Activated gamma-delta T cell treated with Interleukin-2 at 50 U/mL for 16 hours (primary cell): ENCODE measurements at places on chromosomes 1 and 21.
A peak's percentile ranks its signal among the peaks of the same experiment; 100 is the strongest.

- no peak for DNase-seq
These were observed 352.1 kb downstream of the MATN1 start for GRCh38 chr1:30371179-30371788.

GRCh38 chr1:41622859-41623732, 138.6 kb upstream of the EDN2 start:
- no peak for DNase-seq

DNA sequence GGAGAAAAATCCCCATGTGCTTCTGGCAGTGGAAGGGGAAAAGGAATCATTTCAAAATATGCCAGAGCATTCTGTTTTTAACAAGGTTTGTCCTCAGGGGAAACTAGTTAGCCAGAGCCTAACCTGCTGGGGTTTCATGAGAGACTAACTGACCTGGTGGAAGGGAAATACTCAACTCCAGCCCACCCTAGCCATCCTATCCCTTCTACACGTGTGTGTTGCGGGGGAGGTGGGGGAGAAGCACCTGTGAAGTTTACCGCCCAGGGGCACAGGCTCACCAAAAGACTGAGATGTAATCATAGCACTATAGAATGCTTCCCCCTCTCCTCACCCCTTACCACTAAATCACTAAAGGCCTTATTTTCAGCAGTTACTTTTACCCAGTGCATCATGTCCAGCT, 139.5 kb downstream of the GRIK3 start:
- no peak for DNase-seq

DNA sequence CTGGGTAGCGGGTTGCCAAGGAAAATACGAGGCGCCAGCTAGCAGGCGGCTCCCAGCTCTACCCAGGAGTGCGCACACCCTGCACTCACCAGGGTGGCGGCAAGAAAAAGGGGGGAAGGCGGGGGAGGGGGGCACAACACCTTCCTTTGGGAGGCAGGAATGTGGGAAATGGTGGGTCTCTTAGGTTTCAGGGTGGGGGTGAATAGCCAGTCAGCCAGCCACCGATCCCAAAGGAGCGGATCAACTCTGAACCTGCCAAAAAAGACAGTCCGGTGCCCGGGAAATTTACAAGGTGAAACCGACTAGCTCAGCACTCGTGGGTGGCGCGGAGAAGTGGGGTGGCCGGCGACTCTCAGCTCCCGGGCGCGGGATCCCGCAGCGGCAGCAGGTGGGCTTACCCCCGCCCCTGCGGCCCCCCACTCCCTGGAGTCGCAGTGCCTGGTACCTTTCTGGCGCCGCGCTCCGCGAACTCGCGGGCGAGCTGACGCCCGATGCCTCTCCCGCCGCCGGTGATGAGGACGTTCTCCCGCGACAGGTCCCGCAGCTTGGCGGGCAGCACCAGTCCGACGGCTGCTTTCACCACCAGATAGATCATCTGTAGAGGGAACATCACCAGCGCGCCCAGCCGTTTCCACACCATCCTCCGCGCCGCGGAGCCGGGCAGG, 1.2 kb downstream of the DHRS3 start:
- DNase-seq, result peak; percentile 11

- DNase-seq, result no peak
These were observed 34.8 kb downstream of the CASZ1 start for GRCh38 chr1:10761503-10762152.

GRCh38 chr1:119783354-119784185, 14.9 kb upstream of the HMGCS2 start:
- no peak for DNase-seq

- DNase-seq, result no peak
These were observed 1.4 kb downstream of the ZMYND12 start for GRCh38 chr1:42454403-42454802.

DNA sequence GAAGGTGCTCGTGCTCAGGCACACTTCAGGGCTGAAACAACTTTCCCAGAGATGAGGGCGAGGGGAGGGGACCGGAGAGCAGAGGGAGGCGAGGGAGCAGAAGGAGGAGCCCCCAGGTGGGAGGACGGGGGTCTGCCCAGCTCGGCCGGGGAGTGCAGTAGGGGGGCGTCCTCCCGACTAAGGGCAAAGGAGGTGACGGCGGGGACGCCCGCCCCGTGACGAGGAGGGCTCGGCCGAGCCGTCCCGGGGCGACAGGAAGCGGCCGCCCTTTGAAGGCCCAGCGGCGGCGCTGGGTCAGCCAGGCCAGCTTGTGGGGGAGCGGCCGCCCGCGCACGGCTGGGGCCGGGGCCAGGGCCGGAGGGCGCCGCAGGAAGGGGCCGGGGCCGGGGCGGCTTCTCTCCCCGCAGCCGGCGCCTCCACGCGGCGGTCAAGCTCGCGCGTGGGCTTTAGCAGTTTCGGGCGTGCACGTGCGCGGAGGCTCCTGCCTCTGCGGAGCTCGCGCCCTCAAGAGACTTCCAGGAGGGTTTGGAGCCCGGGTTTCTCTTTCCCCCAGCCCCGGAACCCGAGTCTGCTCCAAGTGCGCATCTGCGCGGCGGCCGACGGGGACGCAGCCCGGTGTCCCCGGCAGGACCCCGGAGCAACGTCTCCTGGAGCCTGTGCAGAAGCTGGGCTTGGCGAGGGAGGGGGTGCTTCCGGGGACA, 100.8 kb upstream of the SLC45A1 start:
- no peak for DNase-seq

- no peak for DNase-seq
These were observed 277.3 kb upstream of the FMN2 start for GRCh38 chr1:239814306-239814881.

GRCh38 chr1:62181532-62181931, 13.1 kb upstream of the L1TD1 start:
- DNase-seq, result no peak

DNA sequence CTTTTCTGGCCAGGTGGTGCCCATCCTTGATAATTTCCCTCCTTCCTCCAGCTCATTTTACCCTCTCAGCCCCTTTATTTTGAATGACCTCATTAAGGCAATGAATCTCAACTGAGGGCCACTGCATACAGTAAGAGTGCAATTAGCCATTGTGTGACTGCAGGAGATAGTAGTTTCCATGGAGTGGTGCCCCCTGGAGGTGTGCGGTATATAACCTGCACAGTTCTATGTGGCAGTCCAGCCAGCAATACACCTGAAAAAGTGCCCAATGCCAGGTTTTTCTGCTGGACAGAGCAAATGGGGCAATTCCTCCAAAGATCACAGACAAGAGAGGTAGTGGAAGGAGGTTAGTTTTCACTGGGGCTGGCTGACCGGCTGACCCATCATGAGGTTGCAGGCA, 25.9 kb upstream of the LRRC38 start:
- no peak for DNase-seq

DNA sequence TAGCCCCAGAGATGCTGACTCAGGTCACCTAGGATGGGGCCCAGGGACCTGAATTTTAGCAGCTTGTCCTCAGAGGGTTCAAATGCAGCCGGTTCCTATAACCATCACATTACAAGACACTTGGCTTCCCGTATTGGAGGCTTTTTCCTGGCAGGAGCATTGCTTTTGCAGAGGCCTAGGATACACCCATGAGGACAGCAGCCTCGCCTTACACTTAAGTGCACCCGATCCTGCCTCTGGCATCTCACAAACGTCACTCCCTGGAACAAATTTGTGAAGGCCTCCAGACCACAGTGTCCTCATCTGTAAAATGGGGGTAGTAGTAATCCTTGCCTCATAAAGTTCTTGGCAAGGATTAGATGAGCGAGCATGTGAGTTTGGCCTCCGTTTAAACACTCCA, 130.0 kb downstream of the KAZN start:
- no peak for DNase-seq

DNA sequence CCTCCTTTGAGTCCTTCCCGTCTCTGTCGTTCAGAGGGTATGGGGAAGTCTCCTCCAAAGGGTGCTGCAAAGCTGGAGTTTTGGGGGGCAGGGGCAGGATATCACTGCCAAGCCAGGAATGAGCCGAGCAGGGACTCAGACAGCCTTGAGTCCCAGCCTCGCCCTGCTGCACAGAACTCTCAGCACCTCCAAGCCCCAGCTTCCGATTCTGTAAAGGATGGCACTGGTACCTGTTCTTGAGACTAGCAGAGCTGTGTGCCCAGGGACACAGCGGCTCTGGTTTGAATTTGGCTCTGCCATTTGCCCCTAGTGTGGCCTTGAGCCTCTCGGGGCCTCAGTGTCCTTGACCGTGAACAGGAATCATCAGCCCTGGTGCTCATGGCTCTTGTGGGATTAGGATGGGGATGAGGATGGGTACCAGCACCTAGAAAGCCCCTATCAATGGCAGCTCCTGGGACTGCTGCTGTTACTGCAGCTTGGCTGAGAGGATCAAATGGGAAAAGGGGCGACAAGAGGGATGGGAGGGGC, 1.5 kb upstream of the FBLIM1 start:
- DNase-seq, result no peak

DNA sequence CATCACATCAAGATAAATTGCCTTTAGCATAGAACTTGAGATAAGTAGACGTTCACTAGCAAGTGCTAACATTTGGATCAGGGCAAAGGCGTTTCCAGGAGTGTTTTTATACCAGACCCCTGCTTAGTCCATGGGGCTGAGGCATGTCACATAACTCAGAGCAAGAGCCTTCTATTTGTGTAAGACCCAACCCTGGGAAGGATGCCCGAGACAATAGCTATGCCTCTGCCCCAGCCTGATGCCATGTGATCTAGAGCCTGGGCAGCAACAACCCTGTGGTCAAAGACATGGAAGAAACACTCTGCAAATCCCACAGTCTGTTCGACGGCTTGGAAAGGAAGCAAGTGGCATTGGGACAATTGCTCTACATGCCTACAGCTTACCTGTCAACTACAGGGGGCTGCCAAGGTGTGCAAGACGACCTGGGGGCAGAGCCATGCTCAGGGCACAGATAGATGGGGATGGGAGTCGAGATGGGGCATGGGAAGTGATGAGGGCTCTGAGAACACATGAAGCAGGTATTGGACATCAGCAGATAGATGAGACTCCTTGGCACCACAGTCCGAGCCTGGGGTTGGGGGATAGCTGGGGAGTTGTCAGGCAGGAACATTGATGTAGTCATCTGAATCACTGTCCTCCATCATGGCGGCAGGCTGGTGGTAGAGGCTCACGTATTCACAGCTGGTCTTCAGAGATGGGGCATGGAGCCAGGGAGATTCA, 7.3 kb downstream of the IL24 start:
- no peak for DNase-seq

DNA sequence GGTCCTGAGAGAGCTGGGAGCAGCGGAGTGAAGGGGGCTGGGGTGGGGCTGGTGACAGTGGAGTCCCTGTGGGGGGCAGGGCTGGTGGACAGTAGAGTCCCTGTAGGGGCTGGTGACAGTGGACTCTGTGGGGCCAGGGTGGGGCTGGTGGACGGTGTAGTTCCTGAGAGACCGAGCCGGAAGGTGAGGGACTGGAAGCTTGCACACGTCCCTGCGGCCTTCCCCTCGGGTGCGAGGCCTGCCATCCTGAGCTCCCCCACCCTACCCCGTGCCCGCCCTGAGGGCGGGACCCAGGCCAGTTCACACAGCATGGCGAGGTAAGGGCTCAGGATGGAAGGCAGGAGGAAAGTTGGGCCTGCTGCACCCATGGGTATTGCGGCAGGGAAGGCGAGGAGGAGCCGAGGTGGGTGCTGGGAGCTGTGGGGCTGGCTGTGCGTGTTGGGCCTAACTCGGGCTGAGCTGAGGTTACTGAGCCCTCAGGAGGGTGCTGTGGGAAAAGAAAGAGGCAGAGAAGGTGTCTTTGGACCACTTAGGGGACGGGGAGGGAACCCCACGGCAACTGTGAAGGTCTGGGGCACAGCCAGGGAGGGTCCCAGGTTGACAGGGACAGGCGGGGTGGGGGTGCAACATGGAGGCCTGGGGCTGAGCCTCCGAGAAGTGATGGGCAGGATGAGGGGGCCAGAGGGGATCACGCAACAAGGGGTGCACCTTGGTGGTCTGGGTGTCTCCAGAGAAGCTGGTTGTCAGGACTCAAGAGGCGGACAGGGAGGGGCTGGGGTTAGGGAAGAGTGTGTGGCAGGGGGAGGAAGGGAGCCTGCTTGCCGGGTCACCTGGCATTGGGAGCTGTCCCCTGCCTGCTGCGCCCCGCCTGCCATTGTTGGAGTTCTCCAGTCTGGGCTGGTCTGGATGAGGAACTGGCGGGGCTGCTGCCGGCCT, 60.8 kb downstream of the PRKCZ start:
- no peak for DNase-seq

DNA sequence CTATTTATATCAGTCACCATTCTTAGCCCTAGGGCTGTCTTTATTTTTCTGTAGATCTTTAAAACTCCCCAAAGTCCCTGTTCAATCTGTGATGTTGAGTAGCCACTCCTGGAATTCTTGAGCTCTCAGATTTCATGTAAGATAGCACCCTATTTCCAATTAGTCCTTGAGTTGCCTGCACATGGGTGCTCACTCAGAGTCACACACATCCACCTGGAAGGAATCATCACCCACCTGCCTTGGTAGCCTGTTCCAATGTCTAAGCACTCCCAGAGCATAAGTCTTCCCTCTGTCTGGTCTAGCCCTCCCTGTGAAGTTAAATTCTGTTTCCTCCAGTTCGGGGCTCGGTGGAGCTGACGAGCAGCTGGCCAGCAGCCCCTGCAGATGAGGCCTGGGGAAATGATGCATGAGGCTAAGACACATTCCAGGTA, 14.7 kb upstream of the ATF3 start:
- DNase-seq, result no peak

GRCh38 chr1:8578132-8578877, 239.1 kb downstream of the RERE start:
- DNase-seq, result no peak

- no peak for DNase-seq
These were observed 112.9 kb upstream of the F3 start for GRCh38 chr1:94654459-94654858.

DNA sequence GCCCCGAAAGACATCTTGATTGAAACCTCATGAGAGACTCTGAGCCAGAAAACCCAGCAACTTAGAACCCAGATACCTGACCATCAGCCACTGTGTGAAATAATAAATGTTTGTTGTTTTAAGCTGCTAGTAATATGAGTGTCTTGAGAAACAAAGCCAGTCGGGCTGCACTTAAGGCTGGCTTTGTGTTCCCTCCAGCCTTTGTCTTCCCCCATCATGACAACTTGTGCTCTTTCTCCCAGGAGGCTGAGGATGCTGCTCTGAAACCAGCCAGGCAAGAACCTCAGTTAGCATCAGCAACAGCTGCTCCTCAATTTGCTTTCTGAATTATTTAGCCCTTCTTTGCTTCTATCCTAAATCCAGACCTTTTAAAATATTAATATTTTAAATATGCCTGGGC, 78.2 kb downstream of the SLC16A1 start:
- DNase-seq, result no peak

GRCh38 chr1:5756434-5757186, 235.6 kb downstream of the NPHP4 start:
- DNase-seq, result no peak

DNA sequence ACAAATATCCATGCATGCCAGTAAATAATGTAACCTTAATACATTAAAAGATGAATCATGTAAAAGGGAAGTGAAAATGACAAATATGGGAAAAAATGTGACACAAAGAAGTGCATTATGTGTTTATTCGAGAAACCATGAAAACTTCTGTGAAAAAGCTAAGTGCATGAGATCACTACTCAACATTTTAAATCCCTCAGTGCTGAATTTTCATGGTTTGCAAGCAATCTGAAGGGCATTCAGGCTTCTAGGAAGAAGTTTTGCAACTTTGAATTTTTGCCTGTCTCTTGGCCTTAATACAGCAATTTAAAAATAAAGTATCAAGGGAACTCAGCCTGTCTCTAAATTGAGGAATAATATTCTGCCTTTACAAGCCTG, 78.2 kb downstream of the MAP3K7CL start:
- DNase-seq, result no peak

GRCh38 chr1:228262475-228262874, 54.6 kb downstream of the OBSCN start:
- no peak for DNase-seq

GRCh38 chr1:209748620-209749019, 7.2 kb upstream of the TRAF3IP3 start:
- DNase-seq, result no peak

- DNase-seq, result no peak
These were observed 33.6 kb downstream of the PGBD5 start for GRCh38 chr1:230392536-230392909.
